ENCODE measurements at places on chromosomes 6 and 20.
A peak's percentile ranks its signal among the peaks of the same experiment; 100 is the strongest.

DNA sequence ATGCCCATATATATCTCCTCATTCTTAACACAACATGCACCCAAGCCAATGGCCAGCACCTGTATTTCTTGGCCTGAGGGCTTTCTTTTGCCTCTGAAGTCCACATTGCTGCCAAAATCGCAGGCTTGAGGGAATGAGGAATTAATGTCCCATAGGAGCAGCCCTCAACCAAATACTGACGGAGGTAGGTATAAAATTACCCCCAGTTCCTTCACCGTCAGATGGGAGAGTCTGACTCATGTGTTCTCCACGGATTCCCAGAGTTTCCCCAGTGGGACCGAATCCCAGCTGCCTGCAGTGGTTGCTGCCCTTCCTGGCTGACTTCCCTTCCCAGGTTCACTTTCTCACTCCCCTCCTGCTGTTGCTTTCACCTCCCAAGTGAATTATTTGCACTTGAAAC, 602.2 kb upstream of the NOX3 start:
- DNase-seq, result no peak

DNA sequence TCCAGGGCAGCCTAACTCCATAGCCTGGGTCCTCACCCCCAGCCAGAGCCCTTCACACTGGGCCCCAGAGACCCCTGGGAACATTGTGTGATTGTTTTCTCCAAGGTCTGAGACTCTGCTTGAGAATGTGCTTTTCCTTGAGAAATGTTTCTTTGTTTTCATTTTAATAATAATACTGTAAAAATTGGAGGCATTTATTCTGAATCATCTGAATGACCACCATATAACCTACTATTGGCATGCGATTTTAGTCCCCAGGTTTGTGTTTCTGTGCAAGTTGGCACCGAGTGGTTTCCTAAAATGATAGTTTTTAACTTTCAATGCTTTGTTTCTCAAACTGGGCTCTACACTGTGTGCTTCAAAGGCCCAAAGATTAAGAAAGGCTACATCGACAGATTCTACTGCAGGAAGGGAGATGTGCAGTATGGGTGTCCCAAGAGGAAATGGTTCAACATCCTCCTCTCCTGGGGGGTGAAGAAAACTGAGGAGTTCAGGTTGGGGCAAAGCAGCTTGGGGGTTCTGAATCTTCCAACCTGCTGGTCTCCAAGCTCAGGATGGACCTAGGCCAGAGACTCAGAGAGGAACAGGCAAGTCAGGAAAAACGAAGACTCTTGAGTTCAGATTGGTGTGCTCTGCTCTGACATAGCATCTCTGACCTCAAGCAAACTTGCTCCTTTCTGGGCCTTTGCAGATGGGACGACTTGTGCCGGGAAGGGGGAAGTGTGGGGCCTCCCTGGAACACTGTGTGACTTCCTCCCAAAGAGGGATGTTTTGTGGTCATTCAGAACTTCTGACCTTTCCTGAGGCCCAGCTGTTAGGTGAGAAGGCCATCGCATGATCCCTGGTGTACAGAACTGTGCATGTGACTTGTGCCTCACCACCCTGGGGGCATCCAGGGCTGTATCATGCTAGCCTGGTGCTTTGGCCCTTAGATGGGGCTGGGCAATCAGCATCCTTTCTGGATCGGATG, 31.0 kb downstream of the DAAM2 start:
- no peak for DNase-seq

GRCh38 chr20:60485012-60485760, 527.0 kb downstream of the CDH26 start:
- DNase-seq, result no peak

DNA sequence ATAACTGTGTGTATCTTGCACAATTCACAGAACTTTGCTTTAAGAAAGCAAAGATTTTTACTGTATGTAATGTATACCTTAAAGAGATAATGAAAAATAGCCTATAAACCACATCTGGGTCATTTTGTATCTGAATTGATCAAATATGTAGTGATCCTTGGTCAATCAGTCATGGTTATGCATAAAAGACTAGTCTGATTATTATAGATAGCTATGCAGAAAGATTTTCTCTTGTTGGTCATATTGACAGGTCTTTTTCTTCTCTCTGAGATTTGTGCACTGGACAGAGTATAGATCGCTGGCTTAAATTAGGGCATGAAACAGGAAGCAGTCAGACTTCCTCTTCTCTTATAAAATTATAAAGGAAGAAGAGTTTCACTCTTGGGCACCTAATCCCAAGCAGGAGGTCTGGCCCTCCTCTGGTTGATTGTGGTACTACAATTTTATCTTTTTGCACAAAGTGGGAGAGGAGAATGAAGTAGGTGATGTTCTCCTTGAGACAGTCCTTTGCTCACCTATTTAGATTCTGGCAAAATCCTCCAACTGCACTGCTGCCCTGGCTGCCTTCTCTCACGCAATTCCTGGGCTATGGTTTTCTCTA, 380.9 kb upstream of the RGS17 start:
- peak; percentile 5 for DNase-seq

DNA sequence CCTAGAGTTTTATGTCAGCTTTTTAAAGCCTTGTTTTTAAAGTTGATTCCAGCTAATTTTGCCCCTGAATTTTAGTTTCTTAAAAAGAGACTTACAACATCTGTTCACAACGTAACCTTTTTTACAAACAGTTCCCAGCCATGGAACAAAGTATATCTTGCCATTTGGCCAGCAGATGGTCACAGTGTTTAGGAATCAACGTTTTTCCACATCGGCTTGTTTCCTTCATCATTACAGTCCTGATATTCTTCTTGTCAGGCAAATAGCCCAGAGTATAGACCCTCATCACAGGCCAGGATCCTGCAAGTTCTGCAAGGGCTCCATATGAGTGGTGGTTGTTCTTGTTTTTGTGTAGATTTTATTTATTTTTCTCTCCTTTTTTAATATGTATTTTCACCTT, 341.7 kb upstream of the HTR1E start:
- no peak for DNase-seq

DNA sequence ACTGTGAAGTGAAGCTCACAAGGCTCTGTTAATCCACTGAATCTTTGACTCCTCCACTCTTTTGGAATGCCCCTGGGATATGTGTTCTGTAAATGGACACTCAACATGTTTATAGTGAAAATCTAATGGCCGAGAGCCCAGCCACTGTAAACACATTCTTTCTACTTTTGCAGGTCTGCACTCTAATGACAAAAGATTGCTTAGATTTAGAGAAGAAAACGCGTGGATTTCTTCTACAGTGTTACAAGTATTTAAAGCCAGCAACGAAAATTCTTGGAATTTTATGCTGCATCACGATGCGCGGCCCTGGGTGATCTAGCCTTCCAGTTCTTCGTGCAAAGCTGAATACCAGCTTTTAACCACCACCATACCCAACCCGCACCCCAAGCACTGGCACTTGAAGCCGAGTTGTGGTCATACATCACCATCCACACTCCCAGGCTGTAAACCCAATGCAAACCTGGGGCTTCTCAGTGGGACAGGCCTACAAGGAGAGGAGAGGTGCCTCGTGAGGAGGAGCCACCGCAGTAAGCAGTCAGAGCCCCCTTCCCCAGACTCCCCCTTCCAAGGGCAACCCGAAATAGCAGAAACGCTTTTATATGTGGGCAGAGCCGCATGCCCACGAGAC, 3.7 kb upstream of the FOXO3 start:
- DNase-seq, result no peak

- DNase-seq, result no peak
These were observed 98.4 kb downstream of the SNX5 start for GRCh38 chr20:17870086-17870740.

DNA sequence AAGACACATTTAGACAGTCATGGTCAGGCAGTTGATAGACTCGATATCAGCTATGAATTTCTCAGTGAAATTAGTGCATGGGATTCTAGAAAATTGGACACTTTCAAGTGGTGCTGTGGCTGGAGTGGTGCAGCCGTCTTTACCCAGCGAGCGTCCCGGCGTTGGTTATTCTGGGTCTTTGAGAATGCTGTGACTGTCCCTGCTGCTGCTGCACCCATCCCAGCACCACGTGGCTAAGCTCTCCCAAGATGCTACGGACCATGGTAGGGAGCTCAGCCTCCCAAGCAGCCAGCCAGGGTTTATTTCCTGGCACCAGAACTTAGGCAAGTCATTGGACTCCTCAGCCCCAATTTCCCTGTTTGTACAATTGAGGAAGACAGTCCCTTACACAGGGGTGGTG, 147.2 kb upstream of the RPS6KA2 start:
- DNase-seq, result no peak

DNA sequence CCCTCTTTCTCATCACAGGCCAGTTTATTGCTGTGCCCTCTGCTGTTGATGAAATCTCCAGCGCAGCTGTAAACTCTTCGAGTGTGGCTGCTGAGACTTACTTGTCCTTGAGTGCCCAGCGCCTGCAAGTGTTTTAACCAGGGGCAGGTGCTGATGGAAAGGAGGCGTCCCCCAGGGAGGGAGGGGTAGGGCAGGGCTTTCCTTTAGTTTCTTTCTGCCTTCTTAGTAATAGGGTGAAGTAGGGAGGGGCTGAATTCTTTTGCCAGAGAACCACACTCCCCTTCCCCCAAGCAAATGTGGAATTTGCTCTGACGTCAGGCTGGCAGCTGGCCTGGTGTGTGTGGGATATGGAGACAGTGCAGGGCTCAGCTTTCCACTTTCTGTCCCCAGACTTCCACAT, 61.2 kb downstream of the IGF2R start:
- DNase-seq, result no peak

DNA sequence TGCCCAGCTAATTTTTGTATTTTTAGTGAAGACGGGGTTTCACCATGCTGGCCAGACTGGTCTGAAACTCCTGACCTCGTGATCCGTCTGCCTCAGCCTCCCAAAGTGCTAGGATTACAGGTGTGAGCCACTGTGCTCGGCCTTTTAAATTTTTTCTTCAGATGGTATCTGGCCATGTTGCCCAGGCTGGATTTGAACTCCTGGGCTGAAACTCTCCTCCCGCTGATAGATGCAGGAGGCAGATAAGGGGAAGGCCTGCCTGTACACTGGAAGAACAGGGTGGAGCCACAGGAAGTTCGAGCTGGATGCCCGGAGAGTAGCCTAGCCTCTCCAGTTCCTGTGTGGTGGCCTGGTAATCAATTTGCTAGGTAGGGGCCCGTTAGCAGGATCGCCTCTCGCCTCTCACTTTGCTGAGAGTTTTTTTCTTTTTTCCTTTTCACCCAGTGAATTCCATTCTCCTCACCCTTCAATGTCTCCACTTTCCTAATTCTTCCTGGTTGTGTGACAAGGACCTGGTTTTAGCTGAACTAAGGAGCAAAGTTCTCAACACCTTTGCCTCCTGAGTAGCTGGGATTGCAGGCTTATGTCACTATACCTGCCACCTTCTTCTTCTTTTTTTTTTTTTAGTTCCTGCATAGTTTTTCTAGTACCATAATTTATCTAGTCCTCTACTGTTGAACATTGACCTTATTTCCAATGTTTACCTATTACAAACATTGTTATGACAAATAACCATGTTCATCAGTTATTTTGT, 19.4 kb upstream of the ITCH start:
- DNase-seq, result no peak

DNA sequence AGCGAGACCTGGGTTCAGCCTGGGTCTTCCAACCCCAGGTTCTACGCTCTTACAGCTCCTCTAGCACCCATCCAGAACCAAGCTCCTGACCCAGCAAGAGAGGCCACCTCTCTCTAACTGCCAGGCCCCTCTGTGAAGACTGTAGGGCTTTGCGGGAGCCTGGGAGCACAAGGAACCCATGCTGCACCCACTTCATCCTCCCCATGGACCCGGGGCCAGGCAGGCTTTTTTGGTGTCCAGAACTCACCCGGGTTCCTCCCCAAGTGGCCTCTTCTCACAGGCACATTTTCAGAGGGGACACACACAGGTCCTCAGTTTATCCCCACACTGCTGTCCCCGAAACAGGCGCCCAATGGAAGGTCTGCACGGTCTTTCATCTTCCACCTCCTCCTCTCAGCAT, 145.9 kb downstream of the SYNDIG1 start:
- no peak for DNase-seq

- no peak for DNase-seq
These were observed 17.2 kb downstream of the MCM9 start for GRCh38 chr6:118917546-118918328.

- no peak for DNase-seq
These were observed 83.2 kb upstream of the OGFRL1 start for GRCh38 chr6:71205336-71205956.

DNA sequence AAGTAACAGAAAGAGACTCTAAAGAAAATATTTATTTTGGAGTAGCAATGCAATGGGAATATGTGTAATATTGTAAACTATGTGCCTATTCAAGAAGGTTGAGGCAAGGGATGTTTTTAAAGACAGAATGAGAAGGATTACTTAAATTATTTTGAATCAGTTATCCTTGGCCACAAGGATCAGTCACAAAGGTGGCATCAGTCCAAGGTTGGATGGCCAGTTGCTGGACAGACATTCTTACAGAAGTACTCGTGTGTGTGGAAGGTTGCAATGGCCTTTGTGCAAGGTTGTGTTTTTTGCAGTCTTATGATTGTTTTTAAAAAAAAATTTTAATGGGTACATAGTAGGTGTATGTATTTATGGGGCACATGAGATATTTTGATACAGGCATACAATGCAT, 2.0 kb downstream of the QRSL1 start:
- DNase-seq, result no peak

DNA sequence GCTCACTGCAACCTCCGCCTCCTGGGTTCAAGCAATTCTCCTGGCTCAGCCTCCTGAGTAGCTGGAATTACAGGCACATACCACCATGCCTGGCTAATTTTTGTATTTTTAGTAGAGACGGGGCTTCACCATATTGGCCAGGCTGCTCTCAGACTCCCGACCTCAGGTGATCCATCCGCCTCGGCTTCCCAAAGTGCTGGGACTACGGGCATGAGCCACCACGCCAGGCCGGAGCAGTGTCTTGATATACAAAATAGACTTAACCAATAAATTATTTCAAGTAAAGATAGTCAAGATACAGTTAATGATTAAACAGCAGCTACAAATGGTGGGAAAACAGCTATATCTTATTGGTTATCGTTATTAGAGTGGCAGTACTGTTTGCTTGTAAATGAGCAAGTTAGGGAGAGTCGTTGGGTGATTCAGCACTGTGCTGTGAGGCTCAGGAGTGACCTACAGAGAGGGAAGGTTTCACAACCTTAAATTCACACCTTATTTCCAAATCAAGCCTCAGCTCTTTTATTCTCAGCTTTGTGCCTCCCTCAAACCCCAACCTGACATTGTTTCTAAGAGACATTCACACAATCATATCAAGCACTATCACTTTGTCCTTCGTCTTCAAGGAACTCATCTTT, 1128.4 kb upstream of the MAP3K7 start:
- no peak for DNase-seq

DNA sequence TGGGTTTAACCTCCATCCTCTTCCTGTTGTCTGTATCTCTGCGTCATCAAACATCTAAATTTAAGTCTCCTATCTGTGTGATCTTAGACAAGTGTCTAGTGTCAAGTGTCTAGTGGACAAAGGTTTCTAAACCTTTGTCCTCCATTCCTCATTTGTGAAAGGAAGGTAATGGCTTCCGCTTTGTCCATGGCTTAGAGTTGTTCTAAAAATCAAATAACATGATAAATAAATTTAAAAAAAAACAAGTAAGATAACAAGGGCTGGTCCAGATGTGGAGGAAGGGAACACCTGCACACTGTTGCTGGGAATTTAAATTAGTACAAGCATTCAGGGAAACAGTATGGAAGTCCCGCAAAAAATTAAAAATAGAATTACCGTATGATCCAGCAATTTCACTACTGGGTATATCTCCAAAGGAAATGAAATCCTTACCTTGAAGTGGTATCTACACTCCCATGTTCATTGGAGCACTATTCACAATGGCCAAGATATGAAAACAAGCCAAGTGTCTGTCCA, 17.6 kb upstream of the SERPINB1 start:
- DNase-seq, result no peak

Data from activated CD4-positive, alpha-beta T cell treated with anti-CD3 and anti-CD28 coated beads for 36 hours (primary cell).